Tracheal epithelial cell (primary cell): ENCODE measurements at places on chromosomes 12 and 14. TPM values are rescaled to one million over a fixed set of nuclear protein-coding genes. Genes with fewer than 3 reads are reported as not detected.

Gene SLC35F4
- total RNA-seq = 0.24 TPM in 1 of 2 replicates, not detected in the other

Gene TEX52
- not detected in 2 replicates for total RNA-seq

Gene IL23A
- 16.6 TPM in 1 of 2 replicates, not detected in the other for total RNA-seq

Gene STAB2
- not detected in 2 replicates for total RNA-seq

Gene CEBPE
- not detected in 2 replicates for total RNA-seq

Gene TAS2R10
- 0.21 and 0.24 TPM in 2 replicates for total RNA-seq

Gene CEP83
- total RNA-seq = 8.4 and 11.5 TPM in 2 replicates

Gene ARHGAP5
- total RNA-seq = 144 and 208 TPM in 2 replicates

Gene NPAS3
- under 0.01 and 0.24 TPM in 2 replicates for total RNA-seq

Gene KRT4
- total RNA-seq = 0.96 and 12.1 TPM in 2 replicates
